ENCODE measurements at places on chromosomes 4 and X.
A peak's percentile ranks its signal among the peaks of the same experiment; 100 is the strongest.

GRCh38 chr4:7146786-7147115, 45.6 kb upstream of the SORCS2 start:
- no peak for DNase-seq
- H3K4me3 ChIP-seq = no peak overlapping the region
- H3K27me3 ChIP-seq = no peaks in the 10 kb centered on the region
- H3K27ac ChIP-seq = no peak overlapping the region

DNA sequence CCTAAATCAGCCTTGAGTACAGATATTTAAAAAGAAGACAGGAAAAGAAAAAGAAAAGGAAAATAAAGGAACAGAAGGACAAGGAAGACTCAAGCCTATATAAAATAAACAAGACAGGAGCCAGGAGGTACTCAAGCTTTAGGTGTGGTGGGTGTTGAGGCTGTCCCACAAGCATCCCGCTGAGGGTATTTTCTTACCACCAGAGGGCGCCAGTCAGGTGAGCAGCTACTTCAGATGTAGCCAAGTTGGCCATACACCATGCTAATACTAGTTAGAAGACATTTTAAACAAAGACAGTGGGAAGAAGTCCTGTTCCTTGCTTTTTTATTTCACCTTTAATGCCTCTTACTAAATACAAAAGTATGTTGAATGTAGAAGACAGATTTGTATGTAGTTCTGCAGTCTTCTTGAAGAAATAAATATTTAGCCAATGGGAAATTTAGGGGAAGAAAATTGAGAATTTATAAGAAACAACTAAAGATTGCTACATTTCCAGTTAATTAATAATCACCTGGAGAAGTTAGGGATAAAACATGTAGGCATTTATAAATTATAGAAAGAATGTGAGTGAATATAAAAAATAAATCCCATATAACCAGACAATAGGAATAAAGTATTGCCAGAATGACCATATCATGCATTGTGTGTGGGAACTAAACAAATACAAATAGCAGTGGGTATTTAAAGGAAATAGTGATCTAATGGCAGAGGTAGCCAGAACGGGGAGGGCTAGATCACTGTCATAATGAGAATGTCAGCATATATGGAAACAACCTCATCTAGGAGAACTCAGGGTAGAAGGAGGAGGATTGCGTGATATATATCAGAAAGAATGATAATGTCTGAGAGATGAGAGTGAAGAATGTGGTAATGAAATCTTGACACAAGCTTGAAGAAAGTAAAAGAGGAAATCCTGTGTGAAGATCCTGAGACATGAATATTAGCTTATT, 71.0 kb downstream of the MTHFD2L start:
- H3K27ac ChIP-seq = no peak overlapping the region
- H3K4me3 ChIP-seq = no peak overlapping the region
- H3K27me3 ChIP-seq = no peaks in the 10 kb centered on the region
- H3K4me1 ChIP-seq = no peaks in the 10 kb centered on the region
- DNase-seq = peak; percentile 66

- H3K36me3 ChIP-seq = no peaks in the 10 kb centered on the region
- H3K27ac ChIP-seq = peak overlapping the region; percentile 34
- H3K4me3 ChIP-seq = no peak overlapping the region
- H3K27me3 ChIP-seq = no peaks in the 10 kb centered on the region
- peaks cover 4% of the 10 kb centered on the region for H3K4me1 ChIP-seq
Measured at GRCh38 chr4:89753601-89754066, 83.3 kb downstream of the SNCA start.

DNA sequence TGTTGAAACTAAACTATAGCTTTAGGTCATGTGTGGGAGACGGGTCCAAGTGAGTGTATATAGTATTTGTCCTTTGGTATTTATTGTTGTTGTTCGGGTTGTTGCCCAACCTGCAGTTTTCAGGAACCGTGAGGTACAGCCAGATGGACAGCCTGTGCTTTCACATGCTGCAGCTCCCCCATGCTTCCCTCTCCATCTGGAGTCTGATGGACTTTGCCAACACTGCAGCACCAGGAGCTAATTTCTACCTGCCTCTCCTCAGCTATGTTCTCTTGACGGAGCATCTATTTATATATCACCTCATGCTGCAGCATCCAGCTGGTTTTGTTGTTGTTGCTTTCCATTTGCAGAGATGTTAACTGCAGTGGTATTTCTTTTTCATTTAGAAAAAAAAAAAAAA, 80.1 kb downstream of the TLL1 start:
- H3K4me1 ChIP-seq = no peaks in the 10 kb centered on the region
- no peak for DNase-seq
- H3K4me3 ChIP-seq = no peak overlapping the region

DNA sequence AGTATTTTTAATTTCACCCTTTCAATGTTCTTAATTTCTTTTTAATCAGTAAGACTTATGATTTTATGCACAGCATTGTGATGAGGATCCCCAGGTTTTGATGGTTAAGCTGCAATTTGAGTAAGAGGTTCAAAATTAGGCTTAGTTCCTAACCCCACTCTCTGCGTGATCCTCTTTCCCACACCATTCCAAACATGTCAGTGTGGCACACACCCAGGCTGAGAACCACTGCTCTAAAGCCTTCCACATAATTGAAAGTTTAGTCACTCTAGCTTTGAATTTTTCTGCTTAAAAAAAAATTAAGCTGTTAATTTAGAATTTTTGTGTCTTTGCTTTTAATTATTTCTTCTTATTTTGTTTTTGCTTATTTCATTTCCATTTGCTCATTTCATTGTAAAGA, 68.8 kb upstream of the SLC7A11 start:
- H3K27me3 ChIP-seq = no peaks in the 10 kb centered on the region
- no peaks in the 10 kb centered on the region for H3K36me3 ChIP-seq
- no peaks in the 10 kb centered on the region for H3K4me1 ChIP-seq
- H3K4me3 ChIP-seq = no peak overlapping the region

DNA sequence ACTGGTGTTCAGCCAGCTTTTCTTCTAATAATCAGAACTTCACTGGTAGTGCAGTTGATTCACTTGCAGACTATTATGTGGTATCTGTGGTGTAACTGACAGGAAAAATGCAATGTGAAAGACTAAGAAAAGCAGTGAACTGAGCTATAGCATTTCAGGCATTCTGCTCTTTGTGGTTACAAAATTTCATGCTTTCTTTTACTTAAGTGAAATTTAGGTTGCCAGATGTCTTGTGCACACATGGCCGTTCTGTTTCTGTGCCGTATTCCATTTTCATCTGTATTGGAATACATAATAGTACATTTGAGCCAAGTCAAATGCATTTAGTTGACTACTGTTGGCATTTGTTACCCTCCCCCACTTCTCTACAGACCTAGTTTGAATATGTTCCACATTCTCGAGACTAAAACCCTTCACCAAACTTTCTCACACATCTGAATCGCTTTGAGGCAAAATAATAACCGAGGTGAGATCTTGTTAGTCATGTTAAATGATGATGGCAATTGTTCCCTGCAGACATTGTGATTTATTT, 8.2 kb downstream of the RTL3 start:
- no peaks in the 10 kb centered on the region for H3K4me1 ChIP-seq
- DNase-seq = no peak
- H3K36me3 ChIP-seq = no peaks in the 10 kb centered on the region
- no peaks in the 10 kb centered on the region for H3K27me3 ChIP-seq
- no peak overlapping the region for H3K4me3 ChIP-seq
- H3K27ac ChIP-seq = no peak overlapping the region

- DNase-seq = no peak
- no peaks in the 10 kb centered on the region for H3K4me1 ChIP-seq
- no peak overlapping the region for H3K27ac ChIP-seq
- H3K4me3 ChIP-seq = no peak overlapping the region
- no peaks in the 10 kb centered on the region for H3K36me3 ChIP-seq
Measured at GRCh38 chrX:78687586-78687985, 28.5 kb upstream of the RTL3 start.

DNA sequence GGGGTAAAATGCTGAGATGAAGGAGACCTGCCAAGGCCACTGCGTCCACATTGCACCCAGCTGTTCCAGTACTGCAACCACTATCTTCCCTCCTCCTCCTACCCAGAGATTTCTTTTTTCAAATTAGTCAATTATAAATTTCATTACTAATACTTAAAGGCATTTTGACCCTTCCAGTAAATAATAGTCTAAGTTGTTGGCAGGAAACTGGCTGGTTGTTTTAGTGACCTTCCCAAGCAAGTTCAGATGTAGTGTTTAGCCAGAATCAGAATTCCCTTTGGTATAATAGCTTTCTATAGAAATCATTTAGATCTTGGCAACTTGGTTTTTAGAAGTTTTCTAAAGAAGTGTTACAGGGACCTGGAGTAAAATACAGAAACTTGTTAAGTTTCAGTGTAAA, 66.0 kb downstream of the AASDH start:
- H3K36me3 ChIP-seq = no peaks in the 10 kb centered on the region
- DNase-seq = no peak
- H3K27me3 ChIP-seq = no peaks in the 10 kb centered on the region
- no peaks in the 10 kb centered on the region for H3K4me1 ChIP-seq

DNA sequence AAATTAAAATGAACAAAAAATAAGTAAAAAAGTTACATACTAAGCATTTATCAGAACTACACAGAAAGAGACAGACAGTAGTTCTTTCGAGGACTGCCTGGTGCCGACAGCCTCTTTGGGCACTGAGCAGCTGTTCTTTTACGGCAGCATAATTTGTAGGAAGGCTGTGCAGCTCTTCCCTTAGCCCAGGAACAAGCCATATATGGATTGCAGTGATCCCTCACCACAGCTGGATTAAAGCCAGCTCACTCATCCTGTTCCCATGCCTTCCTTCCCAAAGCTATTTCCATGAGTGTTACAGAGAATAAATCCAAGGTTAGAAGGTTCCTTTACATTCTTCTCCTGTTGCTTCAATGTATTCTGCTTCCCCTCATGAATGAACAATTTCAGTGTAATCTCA, 71.7 kb downstream of the DDX60L start:
- no peaks in the 10 kb centered on the region for H3K36me3 ChIP-seq
- H3K4me1 ChIP-seq = no peaks in the 10 kb centered on the region
- no peaks in the 10 kb centered on the region for H3K27me3 ChIP-seq
- DNase-seq = peak; percentile 24

GRCh38 chr4:102103368-102103767, 241.9 kb downstream of the SLC39A8 start:
- no peak for DNase-seq
- no peak overlapping the region for H3K27ac ChIP-seq
- H3K4me1 ChIP-seq = no peaks in the 10 kb centered on the region
- no peak overlapping the region for H3K4me3 ChIP-seq
- H3K36me3 ChIP-seq = no peaks in the 10 kb centered on the region

- no peaks in the 10 kb centered on the region for H3K36me3 ChIP-seq
- H3K27ac ChIP-seq = no peak overlapping the region
- no peaks in the 10 kb centered on the region for H3K4me1 ChIP-seq
- H3K27me3 ChIP-seq = peaks cover 4% of the 10 kb centered on the region
- no peak overlapping the region for H3K4me3 ChIP-seq
Measured at GRCh38 chrX:13452283-13452682, 117.1 kb upstream of the EGFL6 start.
